ENCODE measurements at places on chromosomes 6 and 20.

GRCh38 chr20:9480066-9480465 is 34.3 kb upstream of the LAMP5 start:
- no peak for DNase-seq

DNA sequence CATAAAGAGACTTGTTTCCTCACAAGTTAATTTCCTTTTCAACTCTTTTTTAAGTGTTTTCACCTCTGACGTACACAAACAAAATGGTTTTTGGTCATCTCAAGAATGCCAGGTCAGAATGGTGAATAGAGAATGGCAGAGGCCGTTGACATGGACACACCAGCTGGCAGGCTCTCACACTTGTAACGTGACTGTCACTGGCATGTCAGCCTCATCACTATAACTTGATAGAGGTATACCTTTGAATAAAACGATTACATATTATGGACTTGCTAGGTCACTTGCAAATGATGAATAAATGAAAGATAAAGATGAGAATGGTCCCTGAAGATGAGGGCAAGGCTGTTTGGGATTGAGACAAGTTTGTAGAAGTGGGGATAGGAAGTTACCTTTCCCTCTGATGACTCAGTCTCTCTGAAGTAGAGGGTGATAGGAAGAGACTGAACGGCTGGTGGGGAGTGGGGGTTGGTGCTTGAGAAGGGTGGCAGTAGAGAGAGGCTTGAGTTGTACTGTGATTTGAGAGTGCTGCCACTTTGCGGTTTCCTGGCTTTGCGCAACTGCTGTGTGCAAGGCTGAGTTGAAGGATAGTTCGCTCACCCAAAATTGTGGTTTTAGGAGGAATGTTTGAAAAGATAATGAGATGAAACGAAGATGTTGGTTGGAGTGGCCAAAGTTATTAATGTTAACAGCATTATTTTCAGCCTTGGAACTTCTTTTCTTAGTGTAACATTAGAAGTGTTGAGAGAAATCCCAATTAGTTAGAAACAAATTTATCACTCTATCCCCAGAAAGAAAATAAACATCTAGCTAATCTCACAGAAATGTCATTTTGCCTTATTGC is 30.3 kb downstream of the TBPL1 start:
- peak; percentile 50 for DNase-seq

GRCh38 chr6:35086636-35087360 is 54.3 kb downstream of the TCP11 start:
- no peak for DNase-seq

DNA sequence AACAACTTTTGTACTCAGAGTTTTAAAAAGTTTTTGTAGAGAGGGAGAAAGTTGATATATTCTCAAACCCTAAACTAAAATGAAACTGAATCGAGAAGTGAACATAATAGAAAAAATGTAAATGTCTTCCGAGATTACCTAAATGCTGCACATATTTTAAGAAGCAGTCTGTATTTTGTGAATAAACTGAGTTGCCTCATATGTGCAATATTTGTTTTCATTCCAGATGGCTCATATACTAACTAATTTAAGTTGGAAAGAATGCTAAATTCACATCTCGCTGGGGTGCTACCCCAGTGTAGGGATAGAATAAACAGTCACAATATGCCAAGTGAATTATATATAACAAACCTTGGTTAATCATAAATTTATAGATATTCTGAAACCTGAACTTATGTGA is 285.9 kb upstream of the THEMIS start:
- DNase-seq = no peak

DNA sequence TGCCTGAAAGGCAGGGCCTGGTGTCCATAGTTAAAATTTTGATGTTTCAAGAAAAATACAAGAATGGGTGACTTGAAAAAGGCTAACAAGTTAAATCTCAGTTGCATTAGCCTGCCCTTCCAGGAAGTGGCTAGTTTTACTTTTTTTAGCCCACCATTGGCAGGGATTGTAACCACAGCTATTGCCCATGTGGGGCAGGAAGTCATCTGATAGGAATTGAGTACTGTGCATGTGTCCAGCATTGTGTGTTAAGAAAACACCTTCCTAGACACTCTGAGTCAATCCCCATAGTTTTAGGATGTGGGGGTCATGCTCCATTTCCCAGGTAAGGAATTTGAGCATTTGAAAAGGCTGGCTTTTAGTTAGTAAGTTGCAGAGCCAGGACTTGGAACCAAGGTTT is 26.9 kb downstream of the LYRM2 start:
- peak; percentile 14 for DNase-seq

DNA sequence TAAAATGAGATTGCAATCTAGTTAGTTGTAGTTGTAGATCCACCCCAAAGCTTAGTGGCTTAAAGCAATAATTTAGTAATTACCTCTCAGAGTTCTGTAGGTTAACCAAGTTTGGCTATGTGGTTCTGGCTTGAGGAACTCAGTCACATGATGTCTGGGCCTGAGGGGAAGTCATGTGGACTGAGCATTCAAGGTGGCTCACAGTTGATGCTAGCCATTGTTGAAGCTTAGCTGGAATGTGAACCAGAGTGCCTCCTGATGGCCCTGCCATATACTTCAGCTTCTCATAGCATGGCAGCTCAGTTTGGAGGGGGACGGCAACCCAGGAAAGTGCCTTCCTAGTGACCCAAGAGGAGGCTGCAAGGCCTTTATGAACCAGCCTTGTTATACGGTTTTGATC is 263.2 kb upstream of the RNF217 start:
- DNase-seq = no peak

DNA sequence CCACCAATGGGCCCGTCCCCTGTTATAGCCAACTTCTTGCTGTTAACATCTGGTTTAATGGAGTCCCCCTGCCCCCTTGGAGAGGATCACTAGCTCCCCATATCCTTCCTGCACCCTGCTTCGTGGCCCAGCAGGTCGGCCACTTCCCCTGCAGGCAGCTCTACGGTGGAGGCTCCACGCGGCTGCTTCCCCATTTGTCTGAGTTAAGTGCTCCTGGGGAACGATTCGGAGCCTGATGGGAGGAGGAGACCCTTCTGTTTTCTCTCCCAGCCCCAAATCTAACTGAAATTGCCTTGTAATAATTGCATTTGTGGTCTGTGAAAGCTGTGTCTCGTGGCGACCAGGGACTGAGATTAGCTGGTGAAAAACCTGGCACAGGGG is 74.6 kb downstream of the SULF2 start:
- DNase-seq = no peak

GRCh38 chr20:9258901-9259300 is 190.0 kb downstream of the PLCB4 start:
- DNase-seq = no peak

- DNase-seq = no peak
Observed at GRCh38 chr6:25697537-25698340, 45.7 kb downstream of the SCGN start.

- no peak for DNase-seq
Observed at GRCh38 chr6:107767637-107768036, 56.5 kb downstream of the SCML4 start.

DNA sequence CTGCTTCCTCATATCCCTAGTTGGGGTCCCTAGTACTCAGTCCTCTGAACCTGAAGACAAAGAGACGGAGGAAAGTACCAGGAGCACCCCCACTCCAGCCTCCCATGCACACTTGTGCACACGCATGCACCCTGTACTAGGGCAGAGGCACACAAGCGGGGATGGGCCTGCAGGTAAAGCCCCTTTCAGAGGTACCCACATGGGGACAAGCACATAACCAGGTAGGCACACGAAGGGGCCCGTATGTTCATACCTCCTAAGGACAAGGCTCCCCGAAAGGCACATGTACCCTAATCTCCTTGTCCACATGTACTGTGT is 1.1 kb downstream of the TMEM151B start:
- DNase-seq = no peak

GRCh38 chr6:113068570-113068969 is 721.4 kb downstream of the RFPL4B start:
- no peak for DNase-seq

GRCh38 chr6:149719531-149719930 is 1.6 kb upstream of the LATS1 start:
- no peak for DNase-seq

GRCh38 chr20:4944518-4945313 is 56.6 kb downstream of the SLC23A2 start:
- DNase-seq = no peak

DNA sequence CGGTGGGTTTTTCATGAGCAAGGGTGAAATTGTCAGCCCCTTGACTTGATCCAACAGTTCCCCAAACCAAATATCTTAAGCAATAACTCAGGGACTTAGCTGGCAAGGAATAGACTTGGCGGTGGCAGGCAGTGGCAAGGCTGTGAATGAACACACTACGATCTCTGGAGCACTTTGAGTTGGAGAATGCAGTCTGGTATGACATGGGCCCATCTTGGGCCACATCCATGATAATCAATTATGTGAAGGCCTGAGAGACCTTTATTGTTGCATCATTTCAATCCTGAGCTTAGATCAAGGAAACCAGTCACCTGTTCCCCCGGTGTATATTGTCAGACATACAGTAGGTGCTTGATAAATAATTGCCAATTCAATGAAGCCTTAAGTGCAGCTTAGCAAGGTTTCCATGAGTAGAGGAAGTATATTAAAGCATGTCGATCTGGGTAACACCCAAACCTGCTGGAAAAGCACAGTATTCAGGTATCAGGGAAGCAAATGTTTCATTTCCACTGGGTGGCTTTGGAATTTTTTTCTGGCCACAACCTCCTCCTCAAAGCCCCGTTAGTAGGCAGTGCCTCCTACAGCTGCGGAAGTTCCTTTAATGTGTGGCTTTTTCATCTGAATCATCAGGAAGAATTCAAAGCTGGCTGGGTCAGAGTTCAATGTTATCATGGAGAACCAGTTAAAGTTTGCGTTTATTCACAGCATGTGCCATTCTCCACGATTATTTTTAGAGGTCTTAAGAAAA is 10.2 kb downstream of the CASS4 start:
- DNase-seq = peak; percentile 92

- no peak for DNase-seq
Observed at GRCh38 chr20:1792274-1792673, 102.9 kb upstream of the SIRPA start.

DNA sequence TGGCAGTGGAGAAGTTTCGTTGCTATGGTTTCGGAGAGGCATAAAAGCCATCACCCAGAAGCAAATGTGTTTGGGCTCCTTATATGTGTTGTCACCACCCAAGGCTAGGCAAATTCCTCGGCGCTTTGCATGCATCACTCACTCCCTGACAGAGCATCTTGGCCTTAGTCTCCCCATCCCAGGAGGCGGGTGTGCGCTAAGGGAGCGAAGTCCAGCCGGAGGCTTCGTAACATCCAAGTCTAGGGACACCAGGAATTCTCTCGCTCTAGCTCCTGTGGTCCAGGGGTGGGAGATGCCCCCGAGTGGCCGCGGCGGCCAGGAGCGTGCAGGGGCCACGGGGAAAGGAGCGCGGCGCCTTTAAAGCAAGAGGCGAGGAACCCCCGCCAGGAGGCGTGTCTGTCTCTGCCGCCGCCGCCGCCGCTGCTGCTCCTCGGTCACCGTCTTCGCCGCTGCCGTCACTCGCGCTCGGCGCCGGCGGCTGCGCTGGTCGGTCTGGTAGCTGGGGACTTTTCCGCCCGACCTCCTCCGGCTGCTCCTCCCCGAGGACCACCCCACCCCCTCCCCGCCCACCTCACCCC is at the start of gene GRIK2:
TSS of gene GRIK2 (plus strand) at position 458 of the 578 bp plus-strand sequence.
- DNase-seq = peak; percentile 65

DNA sequence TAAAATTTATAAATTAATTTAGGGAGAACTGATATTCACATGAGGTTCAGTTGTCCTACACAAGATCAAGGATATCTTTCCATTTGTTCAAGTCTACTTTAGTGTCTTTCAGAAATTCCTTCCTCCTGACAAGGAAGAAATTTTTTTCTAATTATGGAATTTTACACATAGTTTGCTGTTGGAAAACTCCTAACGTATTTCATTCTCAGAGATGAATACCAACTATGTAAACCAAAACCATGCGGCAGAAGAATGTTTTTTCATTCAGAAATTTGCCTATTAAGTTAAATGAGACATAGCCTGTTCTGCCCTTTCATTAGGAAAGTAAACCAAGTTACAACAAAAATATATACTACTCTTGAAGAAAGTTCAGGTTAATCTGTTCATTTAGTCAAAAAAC is 111.2 kb upstream of the PRDM1 start:
- no peak for DNase-seq

DNA sequence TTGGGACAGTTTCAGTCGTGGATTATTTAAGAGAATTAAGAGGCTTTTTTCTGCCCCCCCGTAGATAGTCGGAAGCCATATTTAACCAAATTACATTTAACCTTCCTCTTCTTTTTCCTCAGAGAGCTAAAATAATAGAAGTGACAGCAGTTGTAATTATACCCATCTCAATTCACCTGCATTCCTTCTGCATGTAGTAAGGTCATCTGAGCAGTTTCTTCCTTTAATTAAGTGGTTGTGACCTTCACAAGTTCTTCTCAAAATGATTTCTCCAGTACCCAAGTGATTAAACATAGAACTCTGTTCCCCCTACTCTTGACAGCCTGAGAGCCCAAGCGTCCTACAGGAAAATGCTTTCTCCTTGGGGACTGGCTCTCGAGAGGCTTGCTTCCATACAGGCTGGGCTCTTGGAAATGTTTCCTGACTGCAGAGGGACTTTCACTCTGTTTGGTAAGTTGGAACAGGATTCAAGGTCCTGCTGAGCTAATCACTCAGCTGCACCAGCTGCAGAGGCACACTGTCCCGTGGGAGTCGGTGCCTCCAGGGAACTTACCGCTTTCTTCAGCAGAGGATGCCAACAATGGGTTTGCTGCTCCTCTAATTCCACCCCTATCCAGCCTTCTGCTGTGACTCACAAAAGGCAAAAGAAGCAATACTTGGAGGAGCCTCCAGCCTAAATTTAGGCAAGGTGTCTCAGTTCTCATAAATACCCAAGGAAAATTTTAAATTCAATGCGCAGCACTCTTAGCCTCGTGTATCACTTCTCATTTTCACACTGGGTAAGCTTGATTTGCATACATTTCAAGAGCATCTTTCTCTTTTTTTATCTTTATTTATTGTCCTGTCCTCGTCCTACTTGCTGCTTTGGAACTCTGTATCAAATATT is 414.9 kb downstream of the KIF16B start:
- DNase-seq = no peak

- DNase-seq = no peak
Observed at GRCh38 chr20:6533351-6533750, 234.1 kb upstream of the BMP2 start.

DNA sequence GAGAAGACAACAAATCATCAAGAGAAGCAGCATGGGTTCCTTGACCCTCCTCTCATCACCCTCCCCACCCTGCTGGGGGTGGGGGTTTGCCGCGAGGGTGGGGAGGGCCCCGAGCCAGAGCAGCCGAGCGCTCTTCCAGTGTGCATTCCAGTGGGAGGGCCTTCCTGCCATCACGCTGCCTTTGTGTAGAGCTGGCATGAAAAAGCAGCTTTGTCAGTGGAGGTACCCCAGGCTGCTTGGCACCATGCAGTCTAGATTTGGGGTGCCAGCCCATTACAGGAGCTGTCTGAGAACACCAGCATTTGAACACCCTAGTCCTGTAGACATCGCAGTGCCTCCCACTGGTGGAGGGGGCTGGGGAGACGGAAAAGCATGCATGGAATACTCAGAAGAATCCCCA is 12.2 kb downstream of the BAK1 start:
- no peak for DNase-seq
